RPMI7951 (cell line): ENCODE measurements at places on chromosomes 13 and 19.

DNA sequence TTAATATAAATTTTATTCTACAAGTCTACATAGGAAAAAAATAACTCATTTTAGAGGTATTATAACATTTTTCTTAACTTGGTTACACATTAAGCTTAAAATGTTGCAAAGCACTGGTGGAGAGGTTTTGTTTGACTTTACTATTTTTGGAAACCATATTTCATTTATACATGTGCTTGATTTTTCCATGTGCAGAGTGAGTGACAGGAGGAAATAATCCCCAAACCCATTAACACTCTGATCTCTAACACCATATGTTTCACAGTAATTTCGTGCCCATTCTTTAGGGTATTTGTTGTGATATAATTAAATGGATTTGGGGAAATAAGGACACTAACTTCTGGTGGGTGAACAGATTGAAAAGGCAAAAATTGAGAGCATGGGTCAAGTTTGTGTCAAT, 2124.4 kb upstream of the PCDH20 start:
- DNase-seq = no peak

GRCh38 chr13:68030152-68030809, 800.1 kb upstream of the PCDH9 start:
- DNase-seq = no peak

DNA sequence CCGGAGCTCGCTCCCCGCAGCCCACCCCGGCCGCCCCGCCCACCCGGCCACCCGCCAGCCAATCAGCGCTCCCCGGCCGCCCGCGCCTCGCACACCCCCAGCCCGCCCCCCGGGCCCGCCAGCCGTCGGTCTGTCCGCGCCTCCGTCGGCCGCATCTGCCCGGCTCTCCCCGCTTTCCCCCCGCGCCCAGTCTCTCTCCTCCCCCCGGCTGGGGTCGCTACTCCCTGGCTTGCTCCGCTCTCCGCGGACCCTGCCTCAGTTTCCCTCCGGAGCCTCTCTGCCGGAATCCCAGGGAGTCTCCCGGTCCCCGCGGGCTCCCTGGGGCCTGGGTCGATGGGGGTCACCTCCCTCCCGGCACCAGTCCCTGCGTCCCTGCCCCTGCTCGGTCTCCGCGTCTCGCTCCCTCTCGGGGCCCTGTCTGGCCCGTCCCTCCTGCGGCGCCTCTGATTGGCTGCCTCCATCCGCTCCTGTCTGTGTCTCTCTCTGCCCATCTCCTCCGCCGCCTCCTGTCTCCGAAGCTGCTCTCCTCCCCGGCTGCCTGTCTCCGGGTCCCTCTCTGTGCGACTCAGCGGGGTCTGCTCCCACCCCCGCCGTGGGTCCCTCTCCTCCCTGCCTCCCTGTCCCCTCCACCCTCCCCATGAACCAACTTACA, 484 bp downstream of the IL11 start:
- peak; percentile 83 for DNase-seq

GRCh38 chr19:10011974-10012373, 1.3 kb upstream of the RDH8 start:
- peak; percentile 46 for DNase-seq

- DNase-seq = no peak
Observed at GRCh38 chr19:4598712-4599111, 39.2 kb upstream of the SEMA6B start.

DNA sequence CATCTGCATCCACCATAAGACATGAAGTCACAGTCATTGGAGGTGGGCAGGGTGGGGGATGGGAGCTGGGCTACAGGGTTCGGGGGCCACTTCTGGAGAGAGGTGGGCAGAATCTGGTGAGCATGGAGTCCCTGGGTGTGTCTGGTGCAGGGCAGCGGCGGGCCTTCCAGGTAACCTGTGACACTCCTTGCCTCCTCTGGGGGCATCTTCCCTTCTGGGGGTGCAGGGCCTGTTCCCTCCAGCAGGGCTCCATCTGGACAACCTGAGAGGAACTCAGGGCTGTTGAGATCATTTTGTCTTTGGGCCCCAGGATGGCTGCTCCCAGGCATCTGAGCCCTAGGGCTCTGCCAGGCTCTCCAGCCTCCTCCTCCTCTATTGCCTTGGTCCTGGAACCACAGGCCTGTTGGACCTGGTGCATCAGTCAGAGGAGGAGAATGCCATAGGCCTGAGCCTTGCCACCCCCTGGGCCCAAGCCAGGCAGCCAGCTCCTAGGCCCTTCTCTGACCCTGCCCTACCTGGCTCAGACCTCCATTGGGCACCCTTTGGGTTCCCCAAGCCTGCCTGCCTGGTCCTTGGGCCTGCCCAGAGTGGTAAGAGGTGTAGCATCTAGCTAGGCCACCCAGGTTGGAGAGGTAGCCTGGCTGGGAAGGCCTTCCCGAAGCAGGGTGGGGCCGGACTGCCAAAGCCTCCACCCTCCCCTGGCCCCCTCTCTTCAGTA, 13.4 kb downstream of the LYL1 start:
- DNase-seq = no peak

- DNase-seq = no peak
Observed at GRCh38 chr19:34998777-34999497, 1.2 kb upstream of the GRAMD1A start.

- DNase-seq = peak; percentile 85
Observed at GRCh38 chr19:3175781-3176714, 2.5 kb upstream of the S1PR4 start.

DNA sequence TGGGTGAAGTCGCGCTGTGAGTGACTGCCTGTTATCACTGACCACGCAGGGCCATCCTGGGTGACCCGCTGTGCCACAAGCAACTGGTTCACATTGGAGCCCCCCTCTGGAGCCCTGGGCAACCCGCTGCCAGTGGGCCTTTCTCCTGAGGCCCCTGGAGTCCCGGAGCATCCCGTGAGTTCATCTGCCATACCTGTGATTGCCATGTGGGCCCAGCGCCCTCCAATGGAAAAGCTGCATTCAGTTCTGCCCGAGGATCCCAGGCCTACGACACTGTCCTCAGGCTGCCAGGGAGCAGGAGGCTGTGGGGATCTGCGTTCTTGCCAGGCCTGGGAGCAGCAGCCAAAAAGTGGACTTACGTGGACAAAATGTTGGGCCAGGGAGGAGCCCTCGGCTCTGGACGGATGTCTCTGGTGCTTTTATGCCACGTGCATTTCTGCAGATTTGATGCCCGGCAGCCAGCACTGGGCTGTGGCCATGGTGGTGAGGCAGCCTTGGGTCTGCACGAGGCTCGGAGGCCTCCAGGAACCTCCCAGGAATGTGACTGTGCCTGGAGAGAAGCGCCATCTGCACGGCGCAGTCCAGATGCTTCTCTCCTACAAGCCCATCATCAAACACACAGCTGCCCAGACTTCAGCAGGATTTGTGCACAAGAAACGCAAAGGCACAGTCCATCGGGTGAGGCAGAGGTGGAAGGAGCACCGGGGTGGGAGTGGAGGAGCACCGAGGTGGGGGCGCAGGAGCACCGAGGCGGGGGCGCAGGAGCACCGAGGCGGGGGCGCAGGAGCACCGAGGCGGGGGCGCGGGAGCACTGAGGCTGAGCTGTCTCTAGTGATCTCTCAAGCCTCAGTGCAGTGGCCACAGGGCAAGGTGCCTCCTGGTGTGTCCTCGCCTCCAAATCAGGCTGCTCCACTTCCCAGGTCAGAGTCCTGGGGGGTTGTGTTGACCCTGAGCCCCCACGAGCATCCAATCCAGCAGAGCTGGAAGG, 44.0 kb downstream of the C13orf46 start:
- no peak for DNase-seq

DNA sequence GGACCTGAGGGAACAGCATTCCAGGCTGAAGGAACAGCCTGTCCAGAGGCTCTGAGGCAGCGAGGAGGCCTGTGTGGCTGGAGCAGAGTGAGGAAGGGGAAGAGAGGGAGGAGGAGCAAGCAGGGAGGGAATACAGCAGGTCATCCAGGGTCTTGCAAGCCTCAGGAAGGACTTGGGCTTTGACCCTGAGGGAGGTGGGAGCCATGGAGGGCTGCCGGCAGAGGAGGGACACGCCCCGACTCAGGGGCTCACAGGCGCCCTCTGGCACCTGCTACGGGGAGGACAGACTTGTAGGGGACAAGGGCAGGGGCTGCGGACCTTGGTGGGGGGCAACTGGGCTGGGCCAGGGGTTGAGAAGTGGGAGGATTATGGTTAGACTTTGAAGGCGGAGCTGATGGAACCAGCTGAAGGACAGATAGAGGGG, 4.7 kb downstream of the TINCR start:
- no peak for DNase-seq

GRCh38 chr19:45333609-45334303, 6.8 kb upstream of the KLC3 start:
- DNase-seq = no peak

DNA sequence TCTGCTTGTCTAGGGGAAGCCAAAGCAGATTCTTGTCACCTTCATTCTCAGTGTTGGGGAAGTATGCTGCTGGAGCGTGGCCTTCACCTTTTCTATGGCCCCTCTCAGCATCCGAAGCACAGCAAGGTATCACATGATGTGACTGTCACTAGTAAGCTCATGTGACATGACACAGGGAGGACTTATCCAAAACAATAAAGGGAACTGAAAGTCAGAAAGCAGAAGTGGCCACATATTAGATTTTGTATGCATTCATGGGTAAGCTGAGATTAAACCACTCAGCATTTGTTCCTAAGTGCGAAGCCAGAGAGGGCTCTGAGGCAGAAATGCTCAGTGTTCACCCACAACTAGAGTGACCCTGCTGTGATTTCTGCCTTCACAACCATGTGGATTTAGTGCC, 72.8 kb upstream of the PCDH8 start:
- no peak for DNase-seq

- no peak for DNase-seq
Observed at GRCh38 chr13:78139765-78140164, 221.1 kb upstream of the EDNRB start.

DNA sequence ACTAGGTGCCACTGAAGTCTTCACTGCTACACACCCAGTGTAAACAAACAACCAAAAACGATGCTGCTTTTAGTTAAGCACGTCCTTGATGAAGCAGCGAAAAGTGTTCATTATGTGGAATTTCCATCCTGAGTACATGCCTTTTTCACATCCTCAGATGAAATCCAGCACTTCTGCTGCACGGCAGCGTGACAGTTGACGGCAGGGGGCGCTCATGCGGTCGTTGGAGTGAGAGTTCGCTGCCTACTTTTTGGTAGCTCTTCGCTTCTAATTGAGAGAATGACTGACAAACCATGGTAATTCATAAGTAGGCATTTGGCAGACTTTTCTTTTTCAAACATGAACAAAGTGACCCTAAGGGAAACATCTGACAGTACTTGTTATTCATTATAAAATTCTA, 1124.9 kb downstream of the EFNB2 start:
- peak; percentile 61 for DNase-seq

- DNase-seq = no peak
Observed at GRCh38 chr19:35509018-35509652, 4.3 kb downstream of the DMKN start.

GRCh38 chr13:38657191-38657590, 29.7 kb upstream of the FREM2 start:
- DNase-seq = peak; percentile 8

- DNase-seq = no peak
Observed at GRCh38 chr19:989381-990081, 5.4 kb downstream of the WDR18 start.

DNA sequence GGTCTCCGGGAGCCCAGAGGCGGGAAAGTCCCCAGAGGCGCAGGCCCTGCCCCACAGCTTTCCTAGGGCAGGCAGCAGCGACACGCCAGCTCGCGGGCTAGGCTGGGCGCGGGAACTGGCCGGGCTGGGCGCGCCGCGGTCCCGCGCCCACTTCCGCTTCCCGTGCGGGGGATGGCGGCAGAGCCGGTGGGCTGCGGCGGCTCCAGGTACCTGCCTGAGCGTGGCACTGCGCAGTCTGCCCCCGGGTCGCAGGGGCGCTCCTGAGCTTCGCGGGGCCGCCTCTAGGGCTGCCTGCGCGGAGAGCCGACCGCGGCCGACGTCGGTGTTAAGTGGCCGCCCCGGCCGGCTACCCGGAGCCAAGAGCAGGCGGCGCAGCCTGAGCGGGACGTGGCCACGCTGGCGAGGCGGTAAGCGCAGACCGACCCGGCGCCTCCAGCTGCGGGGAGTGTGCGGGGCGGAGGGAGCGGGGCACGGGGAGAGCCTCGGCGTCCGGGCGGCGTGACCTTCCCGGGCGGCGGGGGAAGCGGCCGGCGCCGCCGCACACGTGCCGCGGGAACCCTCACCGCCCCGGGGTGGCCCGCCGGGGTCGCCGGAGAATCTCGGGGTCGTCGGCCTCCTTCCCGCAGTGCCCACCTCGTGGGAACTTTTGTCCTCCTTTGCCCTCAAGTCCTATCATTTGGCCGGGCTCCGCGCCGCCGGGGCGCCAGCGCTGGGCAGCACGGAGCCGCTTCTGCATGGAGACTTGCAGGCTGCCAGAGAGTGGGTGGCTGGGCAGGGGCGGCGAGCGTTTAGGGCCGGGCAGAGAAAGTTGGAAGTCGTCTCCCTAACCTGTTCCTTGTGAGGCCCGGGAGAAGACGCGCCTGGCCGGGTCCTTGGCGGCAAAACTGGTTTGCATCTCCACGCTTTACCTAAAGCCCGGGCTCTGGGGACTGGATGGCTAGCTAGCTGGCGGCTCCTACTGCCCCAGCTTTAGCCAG, 31.4 kb upstream of the MPHOSPH8 start:
- peak; percentile 41 for DNase-seq

DNA sequence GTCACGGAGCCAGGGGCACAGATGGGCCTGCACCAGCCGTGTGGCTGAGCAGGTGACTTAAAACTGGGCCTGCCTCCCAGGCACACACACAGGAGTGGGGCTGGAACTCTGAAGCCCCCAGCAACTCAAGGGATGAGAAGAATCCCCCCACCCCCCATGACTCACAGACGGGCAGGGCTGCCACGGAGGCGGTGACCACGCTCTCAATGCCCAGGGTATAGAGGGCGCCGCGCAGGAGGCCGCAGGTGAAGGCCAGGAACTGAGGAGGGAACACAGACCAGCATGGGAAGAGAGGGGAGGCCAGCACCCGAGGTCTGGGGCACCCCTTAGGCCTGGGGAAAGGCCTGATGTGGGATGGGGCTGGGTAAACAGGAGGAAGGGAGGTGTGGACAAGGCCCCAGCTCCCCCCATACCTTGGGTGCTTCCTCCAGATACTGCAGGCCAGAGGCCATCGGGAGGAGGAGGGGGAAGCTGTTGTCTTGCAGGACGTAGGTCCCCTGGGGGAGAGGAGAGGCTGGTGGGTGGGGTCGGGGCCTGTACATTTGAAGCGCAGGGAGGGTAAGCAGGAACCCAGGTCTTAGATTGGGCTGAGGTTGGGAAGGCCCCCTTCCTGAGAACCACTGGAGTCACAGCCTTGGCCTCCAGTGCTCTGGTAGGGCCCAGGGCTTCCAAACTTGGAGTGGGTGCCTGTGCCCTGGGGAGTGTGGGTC, 3.1 kb upstream of the NKPD1 start:
- no peak for DNase-seq

- no peak for DNase-seq
Observed at GRCh38 chr13:109756778-109757177, 29.6 kb downstream of the IRS2 start.

- no peak for DNase-seq
Observed at GRCh38 chr19:35207391-35207871, 21.1 kb downstream of the FAM187B start.

- no peak for DNase-seq
Observed at GRCh38 chr13:25756251-25756650, 295.6 kb downstream of the SHISA2 start.

GRCh38 chr13:60398907-60399589, 2.0 kb downstream of the TDRD3 start:
- no peak for DNase-seq
